ENCODE measurements at places on chromosomes 16 and 17.

- DNase-seq, result no peak
Measured at GRCh38 chr17:55314061-55314783, 49.5 kb downstream of the HLF start.

DNA sequence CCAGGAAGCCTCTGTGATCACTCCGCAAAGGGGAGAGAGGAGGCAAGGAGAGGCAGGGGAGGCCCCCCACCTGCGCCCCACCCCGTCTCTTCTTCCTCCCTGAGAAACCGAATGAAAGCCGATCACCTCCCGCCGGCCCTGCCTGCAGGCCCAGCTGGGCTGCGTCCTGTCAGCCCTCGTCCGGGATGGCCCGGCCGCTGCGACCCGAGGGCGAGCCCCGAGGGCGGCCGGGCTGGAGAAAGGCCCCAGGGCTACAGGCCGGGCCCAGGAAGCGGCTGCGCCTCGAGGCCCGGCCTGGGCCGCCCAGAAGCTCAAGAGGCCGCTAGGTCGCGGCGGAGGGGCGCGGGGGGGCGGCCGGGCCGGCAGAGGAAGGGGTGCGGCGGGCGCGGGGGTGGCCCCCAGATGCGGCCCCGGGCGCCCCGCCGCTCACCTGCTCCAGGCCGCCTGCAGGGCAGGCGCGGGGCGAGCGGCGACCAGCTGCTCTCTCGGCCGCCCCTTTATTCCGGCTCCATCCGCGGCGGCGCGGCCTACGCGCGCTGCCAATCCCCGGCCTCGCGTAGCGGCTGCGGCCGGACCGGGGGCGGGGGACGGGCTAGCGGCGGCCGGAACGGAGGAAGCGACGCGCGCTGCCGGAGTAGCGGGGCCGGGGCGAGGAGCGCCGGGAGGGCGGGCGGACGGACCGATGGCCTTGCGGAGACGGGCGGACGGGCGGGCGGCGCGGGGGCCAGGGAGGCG lies at the start of gene ZNF319:
ZNF319 (minus strand) TSS at position 702 of the 735 bp plus-strand sequence. CDS start 2,407 bp downstream, outside the sequence.
- DNase-seq, result no peak

DNA sequence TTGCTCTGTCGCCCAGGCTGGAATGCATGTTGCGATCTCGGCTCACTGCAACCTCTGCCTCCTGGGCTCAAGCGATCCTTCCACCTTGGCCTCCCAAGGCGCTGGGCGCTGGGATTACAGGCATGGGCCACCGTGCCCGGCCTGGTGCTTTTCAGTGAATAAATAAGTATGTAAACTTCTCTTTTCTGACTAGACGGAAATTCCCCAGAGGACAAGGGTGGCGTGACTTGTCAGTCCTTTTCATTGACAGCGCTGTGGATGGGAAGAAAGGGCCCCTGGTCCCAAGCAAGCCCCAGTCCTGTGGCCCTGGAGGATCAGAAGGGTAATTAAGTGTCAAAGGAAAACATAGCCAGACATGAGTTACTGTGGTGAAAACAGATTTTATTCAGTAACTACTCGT lies 9.6 kb upstream of the SPN start:
- no peak for DNase-seq

GRCh38 chr17:27558842-27559505 lies 72.0 kb upstream of the LGALS9 start:
- no peak for DNase-seq

GRCh38 chr16:2795395-2796143 lies 2.7 kb upstream of the PRSS41 start:
- DNase-seq, result no peak

DNA sequence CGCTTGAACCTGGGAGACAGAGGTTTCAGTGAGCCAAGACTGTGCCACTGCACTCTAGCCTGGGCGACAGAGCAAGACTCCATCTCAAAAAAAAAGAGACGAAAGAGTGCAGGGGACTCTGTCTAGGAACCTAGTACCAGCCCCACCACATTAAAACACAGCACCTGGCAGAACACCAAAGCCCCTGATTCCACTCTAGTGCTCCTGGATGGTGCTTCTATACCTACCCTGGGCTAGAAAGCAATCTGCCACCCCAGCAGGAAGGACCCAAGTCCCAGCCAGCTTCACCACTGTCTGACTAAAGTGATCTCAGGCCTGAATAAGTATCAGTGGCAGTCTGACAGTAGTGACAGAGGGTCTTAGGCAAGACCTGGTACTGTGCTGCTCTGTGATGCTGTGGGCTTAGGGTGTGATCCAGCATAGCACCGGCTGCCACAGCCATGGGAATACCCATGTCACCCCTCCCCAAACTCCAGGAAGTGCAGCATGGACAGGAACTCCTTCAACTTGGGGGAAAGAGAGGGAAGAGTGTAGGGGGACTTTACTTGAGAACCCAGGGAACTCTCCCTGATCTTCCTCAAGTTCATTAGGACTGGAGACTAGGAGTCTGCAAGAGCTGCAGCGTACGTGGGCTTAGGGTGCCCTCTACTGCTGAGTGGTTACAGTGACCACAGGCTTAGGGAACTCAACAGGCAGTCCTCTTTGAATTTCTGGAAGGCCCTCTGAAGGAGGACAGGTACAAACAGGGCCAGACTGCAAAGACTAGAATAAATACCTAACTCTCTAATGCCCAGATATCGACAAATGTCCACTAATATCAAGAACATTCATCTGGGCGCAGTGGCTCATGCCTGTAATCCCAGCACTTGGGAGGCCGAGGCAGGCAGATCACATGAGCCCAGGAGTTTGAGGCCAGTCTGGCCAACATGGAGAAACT lies 30.0 kb upstream of the RNF43 start:
- peak; percentile 48 for DNase-seq

- no peak for DNase-seq
Measured at GRCh38 chr16:86955136-86955855, 361.9 kb downstream of the C16orf95 start.

DNA sequence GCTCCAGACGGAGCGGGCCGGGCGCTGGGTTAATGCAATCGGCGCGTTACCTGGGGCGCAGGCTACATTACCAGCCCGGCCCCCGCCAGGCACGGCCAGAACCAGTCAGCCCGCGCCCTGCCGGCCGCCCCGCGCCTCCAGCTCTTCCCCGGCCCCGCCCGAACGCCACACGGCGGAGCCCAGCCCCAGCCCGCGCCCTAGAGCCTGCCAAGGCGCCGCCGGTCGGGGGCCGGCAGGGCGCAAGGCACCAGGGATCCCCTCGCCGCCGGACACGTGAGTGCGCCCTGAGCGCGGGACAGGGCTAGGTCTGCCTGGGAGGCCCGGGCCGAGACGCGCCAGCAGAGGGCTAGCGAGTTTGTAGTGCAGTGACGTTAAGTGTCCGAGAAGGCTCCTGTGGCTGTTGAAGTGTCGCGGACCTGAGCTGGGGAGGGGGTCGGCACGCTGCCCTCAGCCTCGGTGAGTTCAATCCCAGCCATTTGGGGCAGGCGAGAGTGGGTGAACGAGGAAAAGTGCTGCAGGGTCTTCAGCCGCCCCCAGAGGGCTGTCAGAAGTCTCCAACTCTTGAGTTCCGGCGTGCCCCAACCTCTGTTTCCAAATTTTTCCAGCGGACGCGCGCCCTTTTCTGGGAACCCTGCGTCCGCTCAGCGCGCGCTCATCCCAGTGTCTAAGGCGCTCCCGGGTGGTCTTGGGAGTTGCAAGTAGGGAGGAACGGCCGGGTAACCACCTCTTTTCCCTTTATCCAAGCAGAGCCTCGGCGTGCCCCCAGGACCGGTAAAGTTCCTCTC lies at the start of gene SLC6A2:
SLC6A2 (plus strand) TSS at position 92 of the 785 bp plus-strand sequence. CDS start 707 bp downstream, outside the sequence.
- DNase-seq, result no peak

- no peak for DNase-seq
Measured at GRCh38 chr16:50425044-50425443, 56.3 kb upstream of the BRD7 start.

DNA sequence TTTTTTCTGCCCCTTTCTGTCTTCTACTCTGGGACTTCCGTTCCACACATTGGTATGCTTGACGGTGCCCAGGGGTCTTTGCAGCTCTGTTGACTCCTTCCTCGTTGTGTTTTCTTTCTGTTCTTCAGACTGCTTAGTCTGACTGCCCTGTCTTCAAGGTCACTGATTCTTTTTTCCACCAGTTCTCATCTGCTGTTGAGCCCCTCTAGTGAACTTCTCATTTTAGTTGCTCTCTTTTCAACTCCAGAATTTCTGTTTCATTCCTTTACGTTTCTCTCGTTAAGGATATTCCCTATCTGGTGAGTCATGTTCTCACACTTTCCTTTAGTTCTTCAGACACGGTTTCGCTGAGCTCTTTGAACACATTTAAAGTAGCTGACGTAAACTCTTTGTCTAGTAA lies 13.8 kb downstream of the GAA start:
- no peak for DNase-seq

DNA sequence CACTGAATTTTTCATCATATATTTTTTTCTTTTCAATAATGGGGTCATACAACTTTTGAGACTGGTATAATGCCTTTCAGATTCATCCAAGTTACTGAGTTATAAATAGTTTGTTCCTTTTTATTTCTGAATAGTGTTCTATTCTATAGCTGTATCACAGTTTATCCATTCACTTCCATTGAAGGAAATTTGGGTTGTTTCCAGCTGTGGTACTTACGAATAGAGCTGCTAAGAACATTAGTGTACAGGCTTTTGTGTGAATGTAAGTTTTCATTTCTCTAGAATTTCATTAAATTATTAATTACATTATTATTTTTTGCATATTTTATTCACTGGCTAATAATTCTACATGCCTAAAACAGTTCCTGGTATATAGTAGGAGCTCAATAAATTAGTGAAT lies 52.9 kb downstream of the SNTB2 start:
- no peak for DNase-seq

DNA sequence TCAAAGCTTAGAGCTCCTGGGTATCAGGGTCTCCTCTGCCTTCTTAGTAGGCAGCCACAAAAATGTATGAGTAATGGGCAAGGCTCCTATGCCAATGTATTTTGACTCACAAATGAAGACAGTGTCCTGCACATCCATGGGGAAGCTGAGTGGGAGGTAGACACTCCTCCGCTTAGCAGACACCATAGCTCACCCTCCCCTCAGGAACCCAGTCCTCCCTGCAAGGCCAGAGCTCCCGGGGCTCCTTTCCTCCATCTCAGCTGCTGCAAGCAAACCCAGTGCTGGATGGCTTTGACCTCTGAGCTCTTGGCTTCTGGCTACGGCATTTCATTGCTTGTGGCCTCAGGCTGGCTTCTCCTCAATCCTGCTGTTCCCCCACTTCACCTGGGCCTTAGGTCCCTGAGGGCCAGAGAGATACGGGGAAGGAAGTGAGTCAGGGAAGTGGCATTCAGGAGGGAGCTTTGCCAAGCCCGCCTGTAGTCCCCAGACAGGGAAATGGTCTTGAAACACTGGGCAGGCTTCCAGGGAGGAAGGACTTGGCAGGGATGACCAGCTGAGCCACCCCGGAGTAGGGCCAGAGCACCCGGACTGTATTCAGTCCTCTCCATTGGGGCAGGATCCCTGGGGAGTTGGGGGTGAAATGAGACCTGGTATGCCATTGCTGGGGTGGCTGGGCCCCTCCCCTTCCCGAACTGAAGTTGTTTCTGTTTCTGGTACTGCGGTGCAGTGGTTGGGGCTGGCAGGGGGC lies 4.5 kb downstream of the ABCC3 start:
- DNase-seq, result no peak

GRCh38 chr17:7932949-7933348 lies 943 bp downstream of the CNTROB start:
- no peak for DNase-seq

DNA sequence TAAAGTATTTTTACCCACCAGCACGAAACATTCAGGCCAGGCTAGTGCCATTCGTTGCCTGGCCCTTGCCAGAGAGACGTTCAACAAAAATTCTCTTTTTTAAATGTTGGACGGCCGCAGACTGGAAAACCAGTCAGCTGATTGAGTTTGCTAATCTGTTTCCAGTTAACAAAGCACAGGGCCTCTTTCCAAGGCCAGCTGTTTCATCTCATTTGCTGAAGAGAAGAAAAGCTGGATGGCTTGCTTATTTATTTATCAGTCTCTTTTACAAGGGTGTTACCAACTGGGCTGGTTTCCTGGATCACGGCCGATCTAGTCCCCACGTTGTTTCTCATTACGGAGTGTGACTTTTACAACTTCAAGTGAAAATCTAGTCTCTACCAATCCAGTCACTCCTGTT lies 418.7 kb upstream of the DYNLRB2 start:
- no peak for DNase-seq

- no peak for DNase-seq
Measured at GRCh38 chr17:28725166-28725659, 820 bp downstream of the TLCD1 start.

- DNase-seq, result no peak
Measured at GRCh38 chr17:67312265-67312664, 54.1 kb downstream of the PSMD12 start.

- DNase-seq, result no peak
Measured at GRCh38 chr17:57954397-57955182, 622 bp downstream of the CUEDC1 start.

DNA sequence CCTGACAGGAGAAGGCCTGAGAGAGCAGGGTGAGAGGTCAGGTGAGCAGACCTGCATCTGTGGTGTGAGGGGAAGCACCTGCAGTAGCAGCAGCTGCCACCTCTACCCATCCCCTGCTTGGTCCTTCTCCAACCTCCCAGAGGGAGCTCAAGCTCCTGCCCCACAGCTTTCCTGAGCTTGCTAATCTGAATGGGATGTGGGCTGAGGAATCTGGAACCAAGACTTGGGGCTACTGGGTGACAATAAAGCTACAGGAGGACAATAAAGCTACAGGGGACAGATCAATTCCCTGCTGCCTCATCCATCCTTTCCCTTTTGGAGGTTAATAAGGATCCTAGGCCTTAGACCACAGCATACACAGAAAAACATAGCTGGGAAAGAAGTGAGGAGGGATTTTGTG lies 4.9 kb upstream of the TBX4 start:
- no peak for DNase-seq

DNA sequence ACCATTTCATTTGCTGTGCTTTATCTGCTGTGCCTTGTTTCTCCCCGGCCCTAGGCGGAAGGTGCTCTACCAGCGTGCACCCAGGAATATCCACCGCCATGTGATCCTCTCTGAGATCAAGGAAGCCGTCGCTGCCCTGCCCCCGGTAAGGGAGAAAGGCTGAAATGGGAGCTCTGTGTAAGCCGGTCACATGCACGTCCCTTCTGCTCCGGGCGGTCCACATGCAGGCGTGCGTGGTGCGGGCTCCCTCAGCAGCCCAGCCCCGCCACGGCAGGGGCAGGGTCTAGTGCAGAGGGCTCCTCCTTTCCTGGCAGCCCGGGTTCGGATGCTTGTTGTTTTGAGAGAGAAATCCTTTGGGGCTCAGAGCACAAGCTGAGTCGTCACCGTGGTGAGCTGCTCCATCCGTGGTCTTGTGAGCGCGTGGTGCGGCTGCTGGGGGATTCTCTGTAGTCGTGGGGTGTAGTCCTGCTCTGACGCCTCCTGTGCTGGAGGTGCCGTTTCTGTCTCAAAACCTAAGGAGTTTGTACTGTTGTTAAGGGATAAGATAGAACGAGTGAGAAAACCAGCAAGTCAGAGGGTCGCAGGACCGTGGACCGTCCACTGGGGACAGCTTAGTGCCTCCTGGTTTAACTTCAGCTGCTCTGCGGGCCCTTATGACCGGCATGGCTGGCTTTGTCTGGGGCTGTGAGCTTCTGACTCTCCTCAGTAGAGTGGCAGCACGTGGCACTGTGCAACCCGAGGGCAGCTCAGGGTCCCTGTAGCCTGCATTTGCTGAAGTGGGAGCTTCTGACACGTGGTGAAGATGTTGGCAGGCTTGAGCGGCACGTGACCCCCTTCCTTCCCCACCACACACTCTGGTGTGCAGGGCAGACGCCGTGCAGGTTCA lies 12.3 kb upstream of the MC1R start:
- DNase-seq, result no peak

GRCh38 chr16:49085686-49086085 lies 196.0 kb downstream of the CBLN1 start:
- no peak for DNase-seq

Data from stimulated activated CD4-positive, alpha-beta T cell treated with anti-CD3 and anti-CD28 coated beads, Interleukin-2, amount 100 ng/mL, for 4 hours (primary cell).